NCI-H1436 treated with DMSO at 0.1 percent for 48 hours (cell line): ENCODE measurements at places on chromosomes 12 and 14.

DNA sequence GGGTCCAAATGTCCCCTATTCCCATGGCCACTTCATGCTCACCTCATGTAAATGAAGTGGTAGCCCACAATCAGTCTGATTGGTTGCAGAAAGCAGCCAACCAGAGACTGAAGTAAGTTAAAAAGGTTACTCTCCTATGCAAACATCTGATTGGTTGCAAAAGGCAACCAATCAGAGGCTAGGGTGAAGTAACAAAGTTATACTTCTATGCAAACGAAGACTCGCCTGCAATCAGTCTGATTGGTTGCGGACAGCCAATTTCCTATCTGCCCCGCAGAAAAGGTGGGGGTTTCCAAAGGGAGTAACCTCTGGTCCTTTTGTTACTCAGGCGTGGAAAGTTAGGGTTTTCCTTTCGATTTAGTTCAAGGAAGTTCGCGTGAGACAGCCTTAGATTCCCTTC lies 208.1 kb upstream of the NEDD1 start:
- no peak for DNase-seq

DNA sequence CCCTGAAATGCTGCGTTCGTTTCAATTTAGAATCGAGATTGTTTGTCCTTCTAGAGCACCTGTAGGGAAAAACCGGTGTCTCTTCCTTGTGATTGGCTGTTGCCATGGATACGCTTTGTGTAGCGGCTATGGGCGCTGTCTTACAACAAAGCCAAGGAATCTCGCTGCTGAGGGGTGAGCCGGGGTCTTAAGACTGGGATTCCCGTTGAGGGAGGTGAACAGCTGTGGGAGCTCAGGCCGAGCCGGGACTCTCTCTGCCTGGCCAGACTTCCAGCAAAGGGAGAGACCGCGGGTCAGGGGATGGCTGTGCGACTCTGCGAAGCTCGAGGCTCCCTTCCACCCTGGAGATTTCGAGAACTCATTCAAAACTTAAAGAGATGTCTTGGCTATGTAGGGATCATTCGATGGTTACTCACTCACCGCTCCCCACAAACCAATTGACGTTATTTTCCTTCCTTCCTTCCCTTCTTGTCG lies at the start of the genes LRRIQ1 and TSPAN19:
TSS of gene LRRIQ1 (plus strand) at position 118 of the 474 bp plus-strand sequence. CDS start 1,826 bp downstream, outside the sequence.
TSS of gene TSPAN19 (minus strand) at position 44 of the 474 bp plus-strand sequence. CDS start 6,331 bp downstream, outside the sequence.
- peak; percentile 62 for DNase-seq

DNA sequence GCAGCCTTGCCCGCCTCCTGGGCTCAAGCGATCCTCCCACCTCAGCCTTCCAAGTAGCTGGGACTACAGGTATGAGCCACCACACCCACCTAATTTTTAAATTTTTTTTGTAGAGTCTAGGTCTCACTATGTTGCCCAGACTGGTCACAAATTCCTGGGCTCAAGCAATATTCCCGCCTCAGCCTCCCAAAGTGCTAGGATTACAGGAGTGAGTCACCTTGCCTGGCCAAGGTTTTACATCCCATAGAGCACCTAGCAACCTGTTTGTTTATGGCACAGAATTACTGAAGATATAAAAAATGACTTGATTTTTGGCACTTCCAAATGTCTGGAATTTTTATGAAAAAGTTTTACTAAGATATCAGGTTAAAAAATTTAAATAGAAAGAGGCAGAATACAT lies 16.5 kb downstream of the MYO1A start:
- no peak for DNase-seq

GRCh38 chr12:117897372-117898161 lies 71.2 kb downstream of the KSR2 start:
- peak; percentile 13 for DNase-seq

GRCh38 chr14:102602421-102603292 lies 10.2 kb downstream of the RCOR1 start:
- DNase-seq = no peak

DNA sequence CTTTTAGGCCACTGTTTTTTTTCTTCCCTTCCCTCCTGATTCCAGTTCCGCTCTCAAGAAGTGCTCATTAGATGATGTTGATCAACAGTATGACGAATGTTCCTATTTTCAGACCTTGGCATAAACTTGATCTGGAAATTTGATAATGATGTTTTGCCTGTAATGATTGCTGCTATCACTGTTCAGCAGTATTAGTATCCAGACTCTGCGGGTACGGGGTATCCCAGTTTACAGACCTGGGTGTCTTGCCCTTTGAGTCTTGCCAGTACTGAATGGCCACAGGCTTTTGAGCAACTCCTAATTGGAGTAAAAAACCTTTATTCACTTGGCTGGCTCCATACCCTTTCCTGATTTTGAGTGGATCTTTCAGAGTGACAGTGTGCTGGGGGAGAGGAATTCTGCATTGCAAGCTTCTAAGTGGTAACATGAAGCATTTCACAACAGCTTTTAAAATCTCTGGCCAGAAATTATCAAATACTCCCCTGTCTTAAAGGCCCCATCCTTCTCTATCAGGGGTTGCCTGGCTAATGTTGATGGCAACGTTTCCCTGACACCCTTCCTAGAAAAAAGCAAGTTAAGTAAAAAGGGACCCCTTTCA lies 5.9 kb upstream of the ASB8 start:
- no peak for DNase-seq

GRCh38 chr12:124768452-124769162 lies 95.1 kb downstream of the SCARB1 start:
- no peak for DNase-seq

DNA sequence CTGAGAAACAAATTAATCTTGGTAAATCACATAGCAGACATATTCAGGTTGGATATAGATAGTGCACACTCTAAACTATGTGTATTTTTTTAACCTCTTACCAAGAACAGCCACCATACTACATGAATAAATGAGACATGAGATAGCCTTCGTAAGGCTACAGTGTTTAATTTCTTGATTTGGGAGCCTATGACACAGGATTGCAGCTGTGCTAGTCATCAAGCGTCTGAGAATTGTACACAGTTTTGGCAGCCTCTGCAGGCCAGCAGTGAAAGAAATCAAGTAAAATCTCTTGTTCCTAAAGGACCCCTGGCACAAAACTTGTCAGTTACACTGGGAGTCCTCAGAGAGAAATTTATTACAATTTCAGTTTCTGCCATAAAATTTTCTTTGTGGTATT lies 236.1 kb downstream of the C12orf50 start:
- no peak for DNase-seq

- DNase-seq = no peak
These were observed 89.2 kb downstream of the DICER1 start for GRCh38 chr14:95068080-95068479.

DNA sequence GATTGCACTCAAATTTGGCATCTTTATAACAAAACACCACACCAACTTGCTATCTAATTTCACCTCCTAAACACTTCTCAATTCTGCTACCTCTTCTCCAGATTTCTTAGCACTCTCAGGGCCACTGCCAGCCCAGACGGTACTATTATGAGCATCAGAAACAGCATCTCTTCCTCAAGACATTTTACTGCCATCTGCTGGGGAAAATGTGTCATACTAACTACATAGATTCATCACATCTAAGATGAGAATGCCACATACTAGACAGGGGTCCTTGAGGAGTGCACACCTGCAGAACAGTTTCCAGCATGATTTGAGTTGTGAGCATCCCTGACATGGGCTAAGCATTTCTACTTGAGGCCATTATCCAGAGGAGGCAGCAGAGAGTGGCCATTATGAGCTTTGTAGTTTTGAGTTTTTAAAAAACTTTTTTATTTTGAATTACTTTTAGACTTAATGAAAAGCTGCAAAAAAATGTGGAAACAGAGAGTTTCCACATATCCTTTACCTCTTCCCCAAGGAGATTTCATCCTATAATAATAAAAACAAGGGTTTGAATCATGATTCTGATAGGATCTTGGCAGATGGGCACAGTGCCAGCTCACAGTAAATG lies 15.1 kb upstream of the GRIP1 start:
- DNase-seq = peak; percentile 26

DNA sequence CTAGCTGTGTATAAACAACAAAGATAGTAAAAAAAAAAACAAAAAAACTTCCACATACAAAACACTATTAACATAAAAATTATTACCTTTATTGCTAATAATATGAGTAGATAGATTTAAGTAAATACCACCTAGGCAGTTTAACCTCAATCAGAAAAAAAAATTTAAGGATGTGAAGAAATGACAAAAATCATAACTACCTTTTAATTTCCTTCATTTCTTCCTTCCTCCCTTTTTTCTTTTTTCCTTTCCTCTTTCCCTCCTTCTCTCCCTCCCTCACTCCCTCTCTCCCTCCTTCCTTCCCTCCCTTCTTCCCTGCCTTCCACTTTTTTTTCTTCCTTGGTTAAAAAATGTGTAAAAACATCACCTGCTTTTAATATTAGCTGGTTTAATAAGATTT lies 81.7 kb downstream of the SOX5 start:
- no peak for DNase-seq

- DNase-seq = no peak
These were observed 11.3 kb downstream of the TSFM start for GRCh38 chr12:57793920-57794319.

DNA sequence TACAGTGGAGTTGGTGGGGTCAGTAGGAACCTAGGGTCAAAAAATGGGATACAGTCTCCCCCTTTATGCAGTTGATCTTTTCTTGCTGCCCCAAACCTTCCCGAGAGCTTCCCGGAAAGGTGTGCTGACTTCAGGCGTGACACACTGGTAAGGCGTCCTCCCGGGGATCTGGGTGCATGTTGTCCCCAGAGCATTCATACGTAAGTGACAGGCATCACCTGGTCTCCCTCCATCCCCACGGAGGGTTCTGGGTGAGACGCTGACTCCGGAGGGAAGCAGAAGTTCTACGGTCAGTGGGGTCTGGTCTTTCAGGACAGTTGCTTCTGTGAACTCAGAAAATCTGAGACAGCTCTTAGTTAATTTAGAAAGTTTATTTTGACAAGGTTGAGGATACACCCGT lies 159.6 kb upstream of the RTL1 start:
- DNase-seq = no peak

DNA sequence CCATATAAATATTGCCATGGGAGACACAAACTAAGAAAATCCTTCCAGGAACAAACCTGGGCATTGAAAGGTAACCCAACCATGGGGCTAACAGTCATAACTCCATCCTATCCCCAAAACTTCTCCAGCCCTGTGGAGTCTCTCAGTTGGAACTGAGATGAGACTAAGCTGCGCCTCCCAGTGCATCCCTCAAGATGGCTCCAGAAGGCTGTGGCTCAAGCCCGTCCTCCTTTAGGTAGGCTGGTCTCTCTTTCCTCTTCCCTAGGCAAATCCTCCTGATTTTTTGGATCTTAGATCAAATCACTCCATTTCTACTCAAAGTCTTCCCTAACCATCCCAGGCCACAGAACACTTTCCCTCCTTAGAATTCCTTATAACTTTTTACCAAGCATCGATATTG lies 364.3 kb upstream of the CCDC196 start:
- DNase-seq = no peak

DNA sequence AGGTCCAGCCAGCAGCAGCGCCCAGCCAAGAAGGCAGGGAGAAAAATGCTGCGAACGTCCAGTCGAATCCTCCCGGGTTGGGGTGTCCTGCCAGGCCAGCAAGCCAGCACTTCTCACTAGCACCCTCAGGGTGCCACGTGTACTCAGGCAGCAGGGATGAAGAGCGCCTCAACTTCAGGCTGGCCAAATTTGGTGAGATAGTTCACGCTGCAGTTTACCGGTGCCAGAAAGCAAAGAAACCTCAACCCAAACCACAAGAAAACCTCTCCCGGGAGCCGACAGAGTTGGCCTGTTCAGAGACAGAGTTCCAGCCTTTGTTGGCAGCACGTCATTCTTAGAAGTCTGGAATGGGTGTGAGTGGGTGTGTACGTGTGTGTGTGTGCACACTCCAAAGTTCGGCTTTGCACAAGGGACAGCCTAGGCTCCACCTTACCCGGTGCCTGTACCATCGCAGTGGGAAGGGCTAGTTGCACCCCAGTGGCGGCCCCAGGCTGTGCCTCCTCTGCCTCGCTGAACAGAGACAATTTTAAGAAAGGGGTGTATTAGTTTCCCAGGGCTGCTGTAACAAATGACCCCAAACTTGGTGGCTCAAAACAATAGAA lies 42.1 kb downstream of the ELK3 start:
- no peak for DNase-seq

GRCh38 chr12:39538679-39539104 lies 80.9 kb downstream of the ABCD2 start:
- no peak for DNase-seq

DNA sequence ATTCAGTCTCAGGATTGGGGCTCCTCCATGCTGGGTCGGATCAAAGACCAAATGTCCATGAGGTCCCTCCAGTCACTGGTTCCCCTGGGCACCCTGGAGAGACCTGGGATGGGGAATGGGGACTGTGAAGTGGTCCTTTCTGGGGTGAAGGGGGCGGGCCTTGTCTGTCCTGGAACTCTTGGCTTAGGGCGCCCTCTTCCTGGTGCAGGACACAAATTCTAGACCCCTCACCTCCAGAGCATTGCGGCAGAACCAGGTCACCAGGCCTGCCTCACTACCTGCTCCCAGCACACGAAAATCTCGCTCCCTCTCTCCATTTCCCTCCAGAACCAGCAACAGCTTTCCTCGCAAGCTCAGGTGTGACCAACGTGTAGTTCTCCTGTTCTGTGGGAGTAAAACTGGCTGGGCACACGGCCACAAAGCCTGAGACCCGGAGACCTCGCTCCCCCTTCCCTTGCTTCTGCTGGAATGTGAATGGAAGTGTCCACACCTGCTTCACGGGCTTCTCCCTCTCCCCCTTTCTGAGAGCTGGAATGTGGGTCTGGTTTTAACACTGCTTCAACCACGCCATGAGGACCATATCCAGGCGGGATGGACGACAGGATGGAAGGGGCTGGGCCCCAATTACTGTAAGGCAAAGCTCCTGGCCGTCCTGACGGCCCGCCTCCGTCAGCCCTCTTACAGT lies 112.7 kb downstream of the SCARB1 start:
- no peak for DNase-seq

DNA sequence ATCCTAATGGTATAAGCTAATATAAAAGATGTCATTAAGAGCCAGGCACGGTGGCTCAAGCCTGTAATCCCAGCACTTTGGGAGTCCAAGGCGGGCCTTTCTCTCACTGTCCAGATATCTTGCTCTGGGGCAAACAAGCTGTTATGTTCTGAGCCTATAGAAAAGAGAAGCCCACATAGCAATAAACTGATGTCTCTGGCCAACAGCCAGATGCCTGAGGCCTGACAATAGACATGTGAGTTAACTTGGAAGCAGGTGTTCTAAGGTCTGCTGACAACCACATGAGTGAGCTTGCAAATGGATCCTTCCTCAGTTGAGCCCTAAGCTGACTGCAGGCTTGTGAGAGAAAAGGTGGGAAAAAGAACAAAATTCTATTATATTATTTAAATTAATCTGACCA lies 25.0 kb downstream of the YAF2 start:
- DNase-seq = no peak

DNA sequence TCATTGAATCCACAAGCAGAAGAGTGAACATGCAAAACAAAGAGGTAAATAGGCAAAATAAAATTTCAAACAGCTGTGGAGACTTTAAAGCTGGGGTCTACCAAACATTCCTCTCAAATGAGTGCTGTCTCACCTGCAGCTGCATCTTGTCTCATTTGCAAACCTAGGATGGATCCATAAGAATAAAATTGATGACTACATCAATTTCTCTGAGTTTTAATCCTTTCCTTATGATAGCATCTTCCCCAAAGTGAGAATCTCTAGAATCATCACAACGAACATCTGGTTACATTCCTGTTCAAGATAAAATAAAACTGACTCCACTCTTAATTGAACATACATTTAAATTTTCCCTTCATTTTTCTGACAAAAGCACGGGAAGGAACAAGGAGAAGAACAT lies 18.2 kb downstream of the SSTR1 start:
- DNase-seq = no peak

GRCh38 chr12:56634242-56634836 lies 4.2 kb upstream of the BAZ2A start:
- DNase-seq = peak; percentile 38

- DNase-seq = no peak
These were observed 163.9 kb upstream of the FRMD6 start for GRCh38 chr14:51487848-51488247.
